ENCODE measurements at places on chromosomes 1 and 21.

- no peak for DNase-seq
These were observed 498.2 kb downstream of the PLPP3 start for GRCh38 chr1:56081173-56081572.

DNA sequence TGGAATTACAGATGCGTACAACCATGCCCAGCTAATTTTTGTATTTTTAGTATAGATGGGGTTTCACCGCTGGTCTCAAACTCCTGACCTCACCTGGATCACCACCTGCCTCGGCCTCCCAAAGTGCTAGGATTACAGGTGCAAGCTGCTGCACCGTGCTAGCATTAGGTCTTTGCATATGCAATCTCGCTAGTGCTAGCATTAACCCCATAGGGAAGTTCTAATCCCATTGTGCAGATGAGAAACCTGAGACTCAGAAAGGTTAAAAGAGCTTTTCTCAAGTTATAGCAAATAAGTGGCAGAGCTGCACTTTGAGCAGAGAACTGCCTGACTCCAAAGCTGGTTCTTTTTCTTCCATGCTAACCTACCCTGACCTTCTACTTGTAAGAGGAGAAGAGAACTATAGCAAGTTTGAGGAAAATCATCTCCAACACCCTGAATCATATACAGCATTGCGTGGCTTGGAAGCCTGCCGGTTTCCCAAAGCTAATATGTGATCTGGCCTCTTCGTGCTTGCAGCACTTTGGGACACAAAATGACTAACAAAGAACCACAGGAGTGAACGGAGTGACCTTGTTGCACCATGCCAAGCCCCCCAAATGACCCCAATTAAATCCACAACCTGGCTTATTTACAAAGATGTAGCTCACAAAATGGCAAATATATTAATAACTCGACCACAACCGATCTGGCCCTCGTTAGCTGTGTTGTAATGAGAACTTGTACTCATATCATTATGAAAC lies 185.1 kb downstream of the TM2D1 start:
- DNase-seq, result no peak

DNA sequence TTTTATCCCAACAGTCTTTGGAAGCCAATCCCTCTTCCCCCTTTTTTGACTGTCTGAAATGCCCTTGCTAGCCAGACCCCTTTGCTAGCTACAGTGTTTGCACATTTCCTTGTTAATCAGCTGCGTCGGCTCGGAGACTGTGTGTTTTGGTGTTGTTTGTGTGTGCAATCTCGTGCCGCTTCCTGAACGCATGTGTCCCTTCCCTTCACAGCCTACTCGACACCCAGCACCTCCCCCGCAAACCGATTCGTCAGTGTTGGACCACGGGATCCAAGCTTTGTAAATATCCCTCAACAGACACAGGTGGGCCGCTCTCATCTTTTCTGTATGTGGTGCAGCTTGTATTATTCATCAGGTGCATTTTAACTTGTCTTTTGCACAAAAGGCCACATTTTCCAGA lies 298.7 kb downstream of the TM2D1 start:
- no peak for DNase-seq

- no peak for DNase-seq
These were observed 6.4 kb upstream of the TIPRL start for GRCh38 chr1:168172250-168172915.

DNA sequence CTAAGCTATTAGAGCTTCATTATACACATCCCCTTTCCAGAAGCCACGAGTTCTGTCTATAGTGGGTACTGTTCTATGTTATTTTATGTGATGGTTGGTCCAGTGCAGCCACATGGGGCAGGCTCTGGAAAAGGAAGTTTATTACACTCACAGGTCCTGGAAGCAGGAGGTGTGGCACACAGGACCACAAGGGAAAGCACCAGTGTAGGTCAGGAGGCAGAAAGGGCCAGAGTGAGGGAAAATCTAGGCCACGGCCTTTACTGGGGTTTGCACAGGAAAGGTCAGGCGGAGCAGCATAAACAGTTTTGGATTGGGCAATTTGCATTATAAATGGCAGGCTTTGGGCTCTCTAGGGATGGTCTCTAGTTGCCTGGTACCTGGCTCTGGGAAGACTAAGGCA lies 21.8 kb upstream of the CNIH3 start:
- DNase-seq, result no peak

DNA sequence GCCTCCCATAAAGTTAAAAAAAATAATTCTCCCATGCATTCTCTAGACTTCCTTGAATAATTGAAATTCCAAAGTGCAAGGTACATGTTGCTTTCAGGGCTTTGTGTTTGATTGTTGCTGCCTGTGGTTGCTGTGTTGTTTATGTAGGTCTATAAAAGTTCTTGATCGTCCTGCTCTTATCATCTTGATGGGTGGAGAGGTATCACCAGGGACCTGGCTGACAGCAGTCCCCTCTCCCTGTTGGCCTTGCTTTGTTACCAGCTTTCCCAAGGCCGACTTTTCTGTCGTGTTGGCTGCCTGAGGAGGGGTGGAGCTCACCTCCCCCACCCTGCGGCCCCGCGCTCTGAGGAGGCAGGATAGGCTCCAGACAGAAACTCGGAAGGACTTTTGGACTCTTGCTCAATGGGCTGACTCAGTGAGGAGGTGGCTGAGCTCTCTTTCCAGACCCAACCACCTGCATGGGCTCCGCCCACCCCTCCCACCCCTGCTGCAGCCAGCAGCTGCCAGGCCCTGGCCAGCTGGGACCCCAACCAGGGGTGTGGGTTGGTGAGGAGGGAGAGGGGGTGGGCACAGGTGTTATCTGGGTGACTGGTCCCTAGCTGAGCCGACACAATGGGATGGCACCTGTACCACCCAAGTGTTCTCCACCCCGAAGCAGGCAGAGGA lies 2.0 kb downstream of the INAVA start:
- no peak for DNase-seq

- DNase-seq, result no peak
These were observed 431 bp downstream of the CLCN6 start for GRCh38 chr1:11806307-11806936.

DNA sequence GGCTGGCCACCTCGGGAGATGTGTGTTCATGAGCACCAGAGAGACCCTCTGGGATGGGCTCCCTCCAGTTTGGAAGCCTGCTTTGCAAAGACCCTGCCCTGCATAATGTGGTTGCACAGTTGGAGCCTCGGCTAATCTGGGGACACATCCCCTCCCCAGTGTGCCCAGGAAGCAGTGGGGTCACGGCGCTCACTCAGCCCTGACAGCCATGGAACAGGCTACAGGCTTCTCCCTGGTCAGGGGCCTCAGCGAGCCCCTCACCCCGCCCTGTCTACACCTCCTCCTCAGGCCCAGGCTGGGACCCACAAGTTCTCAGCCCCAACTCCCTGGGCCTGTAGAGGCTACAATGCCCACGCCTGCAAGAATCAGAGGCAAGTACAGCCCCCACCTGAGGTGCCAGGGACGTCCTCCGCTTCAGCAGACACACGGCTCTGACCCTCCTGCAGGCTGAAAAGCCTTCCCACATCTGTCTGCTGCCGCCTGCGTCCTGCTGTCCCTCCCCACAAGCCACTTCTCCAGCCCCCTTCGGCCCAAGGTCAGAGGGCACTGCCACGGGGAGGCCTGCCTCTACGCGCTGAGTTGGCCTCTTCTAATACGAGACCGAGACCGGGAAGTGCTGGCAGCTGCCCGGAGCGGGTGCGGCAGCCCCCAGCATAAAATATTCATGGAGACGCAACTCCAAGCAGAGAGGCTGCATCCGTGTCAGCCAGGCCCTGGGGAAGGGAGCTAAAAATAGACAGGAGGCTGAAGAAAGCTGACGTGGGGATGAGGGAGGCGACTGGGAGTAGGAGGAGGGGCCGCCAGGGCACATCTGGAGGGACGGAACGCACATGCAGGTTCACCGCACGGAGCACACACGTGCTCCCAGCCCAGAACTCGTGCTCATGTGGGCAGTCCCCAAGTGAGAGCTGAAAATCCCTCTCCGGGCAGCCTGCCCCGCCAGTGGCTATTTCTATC lies 15.2 kb upstream of the GPR153 start:
- DNase-seq, result peak; percentile 91

Data from NCI-H526 (cell line).